Muscle of leg (tissue), 16 donors: ENCODE measurements at places on chromosomes 6 and 20.
A peak's percentile ranks its signal among the peaks of the same experiment; 100 is the strongest.

GRCh38 chr20:1672728-1673127 is 15.1 kb upstream of the SIRPG start:
- no peak for DNase-seq

DNA sequence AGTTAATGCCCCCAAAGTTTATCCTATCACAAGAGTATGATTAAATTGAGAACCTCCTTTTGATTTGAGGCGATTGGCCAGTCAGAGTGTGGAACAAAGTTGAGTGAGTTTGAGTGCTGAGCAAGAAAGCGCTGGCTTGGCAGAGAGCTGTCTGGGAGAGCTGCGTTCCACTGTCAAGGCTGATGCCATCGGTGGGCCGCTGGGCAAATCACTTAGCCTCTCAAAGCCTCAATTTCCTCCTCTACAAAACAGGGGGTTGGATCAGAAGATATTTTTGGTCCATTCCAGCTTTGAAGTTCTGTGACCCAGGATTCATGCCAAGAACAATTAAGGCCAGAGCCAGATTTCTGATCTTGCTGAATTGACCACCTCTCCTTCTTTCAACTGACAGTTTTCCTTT is 60.2 kb downstream of the TMEM242 start:
- DNase-seq = no peak

- no peak for DNase-seq
Measured at GRCh38 chr6:35192301-35192860, 21.4 kb upstream of the SCUBE3 start.

- DNase-seq = no peak
Measured at GRCh38 chr6:113626475-113626874, 230.7 kb upstream of the MARCKS start.

- no peak for DNase-seq
Measured at GRCh38 chr20:973785-974194, 28.3 kb downstream of the RSPO4 start.

DNA sequence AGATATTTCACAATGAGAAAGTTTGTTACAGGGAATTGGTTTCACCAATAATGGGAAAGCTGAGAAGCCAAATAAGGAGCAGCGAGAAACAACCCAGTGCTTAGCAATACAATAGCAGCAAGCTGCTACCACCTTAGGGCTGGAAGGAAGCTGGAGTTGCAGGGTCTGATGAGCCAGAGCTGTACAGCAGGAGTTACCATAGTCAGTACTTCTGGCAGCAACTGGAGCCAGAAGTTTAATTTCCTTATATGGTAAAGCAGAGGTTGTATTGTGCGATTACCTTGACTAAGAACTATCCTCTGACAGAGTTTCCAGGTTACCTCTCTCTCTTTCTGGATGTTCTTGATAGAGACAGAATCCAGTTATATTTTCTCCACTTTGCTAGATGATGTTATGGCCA is 137.1 kb upstream of the OLIG3 start:
- DNase-seq = no peak

DNA sequence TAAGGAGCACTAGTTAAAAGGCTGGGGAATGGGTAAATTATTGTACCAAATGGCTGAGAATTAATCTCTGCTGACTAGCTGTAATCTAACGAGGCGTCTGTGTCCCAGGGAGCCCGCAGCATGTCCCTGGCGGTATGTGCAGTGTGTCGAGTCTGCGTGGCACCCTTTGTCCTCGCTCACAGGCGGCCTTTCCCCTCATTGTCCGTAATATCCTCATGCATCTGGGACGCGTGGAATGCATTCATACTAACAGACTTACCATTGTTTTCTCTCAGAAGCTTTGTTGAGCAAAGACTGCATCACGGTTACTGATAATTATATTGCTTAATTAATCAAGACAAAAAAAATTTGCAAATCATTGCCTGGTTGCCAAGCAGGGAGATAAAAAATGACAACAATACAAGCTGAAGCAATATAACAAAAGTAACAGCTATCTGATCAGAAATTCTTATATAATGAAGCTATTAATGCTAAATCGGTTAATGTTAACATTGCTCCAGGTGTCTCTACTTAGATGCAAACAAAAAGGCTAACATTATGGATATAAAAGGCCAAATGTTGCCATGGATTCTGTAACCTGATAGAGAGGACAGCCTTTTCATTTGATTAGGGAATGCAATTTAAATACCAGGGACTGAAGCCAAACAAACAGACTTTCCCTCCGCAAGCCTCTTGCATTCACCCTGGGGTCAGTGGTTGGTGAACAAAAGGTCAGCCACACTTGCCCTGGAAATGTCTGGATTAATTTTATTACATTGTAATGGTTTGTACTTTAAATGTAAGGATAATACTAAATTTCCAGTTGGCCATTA is 124.8 kb downstream of the INSM1 start:
- peak; percentile 26 for DNase-seq

- peak; percentile 18 for DNase-seq
Measured at GRCh38 chr6:85537055-85537494, 56.6 kb downstream of the SNX14 start.

DNA sequence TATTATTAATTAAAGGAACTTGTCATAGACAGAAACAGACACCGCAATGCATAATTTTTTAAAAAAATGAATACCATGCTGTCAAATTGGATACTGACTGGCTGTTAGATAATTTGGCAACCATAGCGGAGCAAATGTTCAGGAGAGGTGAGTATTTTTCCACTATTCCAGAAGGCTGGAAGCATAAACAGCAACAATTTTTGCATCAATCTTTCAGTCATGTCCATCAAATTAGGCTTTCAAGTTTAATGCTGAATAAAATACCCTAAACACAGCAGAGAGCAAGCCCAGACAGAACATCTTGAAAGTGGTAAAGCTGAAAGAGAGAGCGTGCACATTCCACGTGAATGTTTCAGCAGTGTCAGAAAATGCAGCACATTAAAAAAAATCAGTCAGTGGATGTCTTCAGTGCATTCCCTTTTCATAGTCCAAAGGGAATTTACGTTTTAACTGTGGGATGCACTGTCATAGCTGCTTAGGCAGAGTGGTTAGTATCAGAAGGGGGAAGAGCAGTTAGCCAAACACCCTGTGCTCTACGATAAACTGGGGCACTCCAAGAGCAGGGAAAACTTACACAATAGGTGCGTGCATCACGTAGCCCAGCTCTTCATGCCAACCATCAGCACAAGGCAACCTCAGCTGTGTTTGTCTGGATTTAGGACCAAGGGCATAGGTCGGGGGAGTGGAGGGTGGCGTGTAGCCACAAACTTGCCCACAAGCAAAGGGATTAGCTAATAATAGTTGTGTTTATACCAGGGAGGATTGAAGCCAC is 116.2 kb upstream of the STMND1 start:
- DNase-seq = peak; percentile 62

- no peak for DNase-seq
Measured at GRCh38 chr6:18861204-18861603, 474.1 kb downstream of the RNF144B start.

DNA sequence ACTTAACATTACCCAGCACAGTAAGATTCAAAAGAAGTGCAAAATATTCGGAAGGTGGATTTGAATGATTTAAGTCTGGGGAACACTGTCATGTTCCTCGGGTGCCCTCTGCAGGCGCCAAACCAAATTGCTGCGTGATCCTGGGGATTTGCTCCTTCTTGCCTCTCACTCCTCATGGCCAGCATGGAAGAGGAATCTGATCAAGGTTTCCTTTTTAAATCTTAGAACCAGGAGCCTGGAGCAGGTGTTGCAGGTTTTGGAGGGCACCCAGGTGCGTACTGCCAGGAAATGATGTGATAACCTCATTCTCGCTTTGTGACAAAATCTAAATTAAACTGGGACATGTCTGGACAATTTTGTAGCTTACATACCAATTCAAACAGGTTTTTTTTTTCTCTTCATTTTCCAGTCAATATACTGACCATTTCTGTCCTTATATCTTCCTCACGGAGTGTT is 8.1 kb upstream of the PFDN4 start:
- peak; percentile 81 for DNase-seq

DNA sequence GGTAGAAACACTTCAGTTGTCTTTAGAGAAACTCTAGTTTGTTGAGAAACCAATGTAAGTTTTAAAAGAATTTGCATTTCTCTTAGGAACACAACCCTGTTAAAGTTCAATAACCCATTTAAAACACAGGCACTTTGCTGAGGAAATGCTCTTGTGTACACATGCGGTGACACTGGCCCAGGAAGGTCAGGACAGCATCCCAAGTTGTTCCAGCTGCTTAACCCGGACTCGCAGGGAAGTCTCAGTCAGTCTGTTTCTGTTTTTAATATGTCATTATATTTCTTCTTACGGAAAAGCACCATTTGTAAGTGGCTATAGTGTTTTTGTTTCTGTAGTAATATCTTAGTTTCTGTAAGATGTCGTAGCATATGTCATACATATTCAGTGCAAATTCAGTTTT is 36.9 kb downstream of the RIN2 start:
- DNase-seq = no peak

GRCh38 chr6:46918806-46919205 is 2.9 kb downstream of the ADGRF5 start:
- DNase-seq = peak; percentile 69

DNA sequence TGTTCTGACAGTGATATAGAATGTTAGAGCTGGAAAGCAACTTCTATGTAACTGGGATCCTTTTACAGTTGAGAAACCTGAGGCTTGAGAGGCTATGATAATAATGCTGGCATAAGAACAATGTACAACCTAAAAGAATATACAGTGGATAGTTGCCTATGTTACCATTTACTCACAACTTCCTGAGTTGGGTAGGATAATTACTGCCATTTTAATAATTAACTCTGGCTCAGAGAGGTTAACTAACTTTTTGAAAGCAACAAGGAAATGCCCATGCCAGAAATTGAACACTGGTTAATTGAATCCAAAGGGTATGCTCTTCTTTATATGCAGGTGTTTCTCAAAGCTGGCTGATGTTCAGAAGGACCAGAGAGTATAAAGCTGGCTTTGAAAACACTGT is 530.7 kb upstream of the MAP3K7 start:
- DNase-seq = no peak

- DNase-seq = peak; percentile 41
Measured at GRCh38 chr20:63005862-63006539, 763 bp downstream of the BHLHE23 start.

DNA sequence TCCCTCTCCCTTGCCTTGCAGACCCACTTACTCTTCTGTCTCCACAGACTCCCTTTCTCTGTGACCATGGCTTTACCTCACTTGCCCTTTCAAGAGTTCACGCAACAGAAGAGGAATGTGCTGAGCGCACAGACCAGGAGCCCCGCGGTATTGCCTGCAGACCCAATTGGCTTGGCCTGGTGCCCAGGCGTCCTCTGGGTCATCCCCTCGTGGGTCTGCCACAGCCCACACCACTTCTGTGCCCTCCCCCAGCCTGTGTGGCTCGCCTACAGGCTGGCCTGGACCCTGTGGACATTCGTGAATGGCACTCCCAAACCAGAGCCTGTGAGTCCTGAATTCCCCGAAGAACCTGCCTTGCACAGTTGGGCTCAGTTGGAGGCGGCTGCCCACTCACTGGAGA is 15.3 kb upstream of the NINL start:
- DNase-seq = no peak

GRCh38 chr6:158467923-158468322 is 92.0 kb upstream of the TMEM181 start:
- DNase-seq = no peak

DNA sequence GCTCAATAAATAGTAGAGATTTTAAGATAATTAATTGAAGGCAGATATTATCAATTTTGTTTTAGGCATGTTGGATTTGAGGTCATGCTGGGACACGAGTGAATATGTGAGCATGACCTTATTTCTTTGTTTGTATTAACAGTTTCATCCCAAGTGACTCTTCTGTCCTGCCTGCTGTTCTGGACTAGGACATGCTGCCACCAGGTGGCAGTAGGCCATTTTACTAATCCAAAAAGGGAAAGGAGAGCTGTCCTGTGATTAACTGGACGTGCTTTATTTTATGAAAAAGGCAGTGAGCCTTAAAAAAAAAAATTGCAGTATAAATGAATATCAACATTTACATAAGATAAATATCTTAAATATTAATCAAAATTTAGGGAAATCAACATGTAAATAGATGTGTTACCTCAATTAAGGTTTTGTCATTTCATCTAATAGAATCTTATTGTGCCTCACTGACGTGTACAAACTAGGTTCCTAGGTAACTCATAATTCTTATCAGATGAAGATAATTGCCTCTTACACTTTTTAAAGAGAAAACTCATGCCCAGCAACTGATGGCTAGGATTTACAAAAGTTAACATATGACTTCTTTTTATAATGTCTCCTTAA is 49.8 kb downstream of the FRK start:
- peak; percentile 86 for DNase-seq

- peak; percentile 58 for DNase-seq
Measured at GRCh38 chr6:83057705-83058321, 7.8 kb downstream of the UBE3D start.

DNA sequence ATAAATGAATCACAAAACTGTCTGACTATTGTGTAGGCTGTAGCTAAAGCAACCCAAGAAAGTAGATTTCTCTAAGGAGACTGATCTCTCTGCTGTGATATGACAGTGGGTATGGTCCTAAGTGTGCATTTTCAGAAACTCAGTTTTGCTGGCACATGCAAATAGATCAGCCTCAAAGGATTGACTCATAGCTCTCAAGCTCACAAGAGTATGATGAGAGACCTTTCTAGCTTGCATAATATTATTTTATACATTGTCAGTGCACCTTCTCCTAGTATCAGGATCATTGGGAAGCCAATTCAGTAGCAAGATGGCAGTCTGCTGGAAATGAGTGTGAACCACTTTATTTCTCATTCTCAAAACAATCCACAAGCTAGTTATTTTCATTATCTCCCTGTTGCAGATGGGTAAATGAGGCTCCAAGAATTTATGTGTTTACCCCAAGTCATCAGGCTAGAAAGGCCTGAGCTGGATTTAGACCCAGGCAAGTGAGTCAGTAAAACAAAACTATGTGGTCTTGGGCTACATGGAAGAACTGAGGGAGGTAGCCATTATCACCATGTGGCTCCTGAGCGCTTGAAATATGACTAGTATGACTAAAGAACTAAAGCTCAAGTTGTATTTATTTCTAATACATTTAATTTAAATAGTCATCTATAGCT is 27.9 kb upstream of the PLCB4 start:
- no peak for DNase-seq

DNA sequence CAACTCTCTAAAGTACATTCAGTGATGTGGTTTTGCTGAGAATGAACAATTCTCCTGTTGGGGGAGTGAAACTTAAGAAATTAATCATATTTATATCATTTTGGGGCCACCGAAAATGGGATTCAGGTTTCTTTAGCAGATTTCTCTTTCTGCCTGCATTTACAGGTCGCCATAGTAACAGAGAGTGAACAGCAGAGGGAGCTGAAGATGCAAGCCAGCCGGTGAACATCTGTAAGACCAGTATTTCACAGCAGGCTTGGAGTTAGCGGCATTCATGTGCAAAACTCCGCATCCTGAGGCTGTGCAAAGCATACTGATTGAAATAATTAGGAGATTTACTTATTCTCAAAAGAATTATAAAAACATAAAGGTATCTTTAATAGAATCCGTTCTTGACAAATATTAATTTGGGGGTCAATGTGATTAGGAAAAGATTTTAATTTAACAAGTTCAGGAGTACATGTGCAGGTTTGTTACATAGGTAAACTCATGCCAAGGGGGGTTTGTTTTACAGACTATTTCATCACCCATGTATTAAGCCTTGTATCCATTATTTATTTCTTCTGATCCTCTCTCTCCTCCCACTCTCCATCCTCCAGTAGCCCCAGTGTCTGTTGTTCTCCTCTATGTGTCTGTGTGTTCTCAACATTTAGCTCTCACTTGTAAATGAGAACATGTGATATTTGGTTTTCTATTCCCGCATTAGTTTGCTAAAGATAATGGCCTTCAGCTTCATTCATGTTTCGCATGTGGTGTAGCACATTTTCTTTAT is 17.8 kb upstream of the HSF2 start:
- peak; percentile 85 for DNase-seq

- DNase-seq = peak; percentile 75
Measured at GRCh38 chr6:46440641-46441040, 50.6 kb downstream of the RCAN2 start.

GRCh38 chr6:107627969-107628368 is 138.1 kb downstream of the SOBP start:
- no peak for DNase-seq
